ENCODE measurements at places on chromosomes 7 and 10.

GRCh38 chr7:83976302-83976701, 218.3 kb downstream of the SEMA3A start:
- peak; percentile 30 for DNase-seq

DNA sequence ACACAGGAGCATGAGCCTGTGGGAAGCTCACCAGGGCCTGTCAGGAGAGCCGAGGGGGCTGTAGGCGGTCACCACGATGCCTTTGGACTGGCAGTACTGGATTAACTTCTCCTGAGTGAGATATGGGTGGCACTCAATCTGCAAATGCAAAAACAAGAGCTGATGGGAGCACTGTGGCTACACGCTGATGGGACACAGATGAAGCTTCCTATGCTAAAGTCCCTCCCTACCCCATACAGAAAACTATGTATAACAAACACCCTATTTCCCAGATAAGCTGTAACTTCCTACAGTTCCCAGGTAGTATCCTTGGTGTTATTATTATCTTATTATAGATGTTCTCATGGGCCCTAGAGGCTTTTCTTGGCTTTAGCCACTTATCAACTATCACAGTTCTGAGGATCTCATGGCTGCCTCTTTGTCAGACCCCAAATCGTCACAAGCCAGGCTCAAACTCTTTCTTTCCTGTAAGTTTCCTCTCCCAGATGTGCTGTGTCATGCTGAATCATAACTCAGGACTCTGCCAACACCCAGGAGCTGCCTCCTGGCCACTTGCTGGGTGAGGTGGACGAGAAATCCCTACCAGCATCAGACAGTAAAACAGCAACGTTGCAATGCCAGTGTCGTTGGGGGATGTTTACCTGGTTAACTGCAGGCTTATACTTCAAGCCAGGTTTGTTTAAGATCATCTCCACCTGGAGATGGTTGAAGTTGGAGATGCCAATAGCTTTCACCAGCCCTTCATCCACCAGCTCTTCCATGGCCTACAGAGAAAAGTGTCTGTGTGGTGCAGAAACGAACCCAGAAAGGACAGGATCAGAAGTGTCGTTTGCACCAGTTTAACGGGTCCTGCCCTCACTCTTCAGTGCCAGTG, 10.3 kb downstream of the AKR1B1 start:
- no peak for DNase-seq

GRCh38 chr10:81838950-81839349, 36.0 kb upstream of the NRG3 start:
- no peak for DNase-seq

DNA sequence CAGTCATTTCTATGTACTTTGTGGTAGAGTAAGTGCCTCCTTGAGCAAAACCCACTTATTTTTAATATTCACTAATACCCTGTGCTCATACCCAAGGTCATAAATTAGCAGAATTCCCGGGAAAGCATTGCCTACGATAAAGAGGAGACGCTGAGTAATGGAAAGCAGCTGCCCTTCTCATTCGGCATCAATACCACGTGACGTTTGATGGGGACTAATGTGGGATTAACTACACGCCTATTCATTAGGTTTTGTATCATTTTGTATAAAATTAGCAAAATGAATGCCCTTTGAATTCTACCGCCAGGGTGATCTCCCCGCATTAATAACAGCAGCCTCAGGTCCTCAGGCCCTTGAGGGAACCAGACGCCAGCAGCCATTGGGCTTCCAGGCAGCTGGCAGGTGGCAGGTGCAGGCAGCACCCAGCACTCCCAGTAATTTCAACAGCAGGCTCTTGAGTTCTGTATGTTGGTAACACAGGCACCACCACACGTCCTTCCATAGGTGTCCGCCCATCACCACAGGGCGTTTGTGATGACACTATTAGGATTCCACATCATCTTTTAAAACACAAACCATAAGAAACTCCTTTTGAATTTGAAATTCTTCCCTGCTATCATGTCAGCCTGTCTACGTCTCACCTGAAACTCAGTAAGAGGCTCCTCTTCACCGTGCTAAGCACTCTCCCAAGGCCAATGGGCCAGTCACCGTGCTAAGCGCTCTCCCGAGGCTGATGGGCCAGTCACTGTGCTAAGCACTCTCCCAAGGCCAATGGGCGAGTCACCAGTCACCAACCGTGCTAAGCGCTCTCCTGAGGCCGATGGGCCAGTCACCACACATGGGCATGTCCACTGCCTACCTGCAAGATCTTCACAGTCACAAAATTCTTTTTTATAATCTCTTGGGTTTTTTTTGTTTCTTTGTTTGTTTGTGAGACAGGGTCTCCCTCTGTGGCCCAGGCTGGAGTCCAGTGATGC, 509.4 kb downstream of the PTPRN2 start:
- DNase-seq, result no peak

DNA sequence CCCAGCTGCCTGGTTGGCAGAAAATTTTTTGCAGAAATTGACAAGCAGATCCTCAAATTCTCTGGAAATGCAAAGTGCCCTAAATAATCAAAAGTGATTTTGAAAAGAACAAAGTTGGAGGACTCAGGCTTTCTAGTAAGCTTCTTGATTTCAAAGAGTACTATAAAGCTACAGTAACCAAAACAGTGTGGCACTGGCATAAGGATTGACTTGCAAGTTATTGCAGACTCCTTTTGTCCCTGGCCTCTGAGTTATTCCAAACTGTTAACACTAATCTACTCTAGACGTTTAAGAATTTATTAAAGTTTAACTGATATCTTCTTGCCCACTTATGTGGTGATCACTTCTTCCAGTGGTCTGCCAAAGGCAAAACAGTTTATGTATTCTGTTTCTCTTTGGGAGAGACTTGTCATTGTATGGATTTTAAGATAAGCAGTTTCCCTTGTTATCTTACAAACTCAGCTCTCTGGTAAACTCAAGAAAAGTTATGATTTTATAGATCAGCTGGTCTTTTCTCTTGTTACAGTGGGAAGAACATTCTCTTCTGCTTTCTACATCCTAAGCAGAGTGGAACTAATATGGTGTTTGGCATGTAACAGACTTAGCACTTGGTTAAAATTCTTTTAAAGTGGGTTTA, 41.4 kb downstream of the LOXL4 start:
- DNase-seq, result no peak

DNA sequence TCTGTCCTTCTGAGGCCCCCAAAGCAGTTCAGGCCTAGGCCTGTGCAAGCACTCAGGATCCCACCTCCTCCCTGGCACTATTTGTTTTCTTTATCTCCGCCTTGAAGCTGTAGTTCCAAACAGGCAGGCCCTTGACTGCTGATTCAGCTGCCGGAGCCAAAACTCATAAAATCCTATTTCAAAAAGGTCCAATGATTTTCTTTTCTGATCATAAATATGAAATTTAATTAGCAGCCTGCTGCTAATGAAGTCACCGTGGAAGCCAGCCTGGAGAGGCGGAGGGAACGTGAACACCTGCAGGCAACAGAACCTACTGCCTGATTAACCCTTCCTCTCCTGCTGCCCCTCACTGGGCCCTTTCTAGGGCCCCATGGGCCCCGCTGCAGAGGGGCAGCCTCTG, 60.1 kb downstream of the CARD11 start:
- DNase-seq, result no peak

GRCh38 chr7:155509725-155510551, 36.4 kb downstream of the CNPY1 start:
- DNase-seq, result no peak
